ENCODE measurements at places on chromosomes 1 and 21.

DNA sequence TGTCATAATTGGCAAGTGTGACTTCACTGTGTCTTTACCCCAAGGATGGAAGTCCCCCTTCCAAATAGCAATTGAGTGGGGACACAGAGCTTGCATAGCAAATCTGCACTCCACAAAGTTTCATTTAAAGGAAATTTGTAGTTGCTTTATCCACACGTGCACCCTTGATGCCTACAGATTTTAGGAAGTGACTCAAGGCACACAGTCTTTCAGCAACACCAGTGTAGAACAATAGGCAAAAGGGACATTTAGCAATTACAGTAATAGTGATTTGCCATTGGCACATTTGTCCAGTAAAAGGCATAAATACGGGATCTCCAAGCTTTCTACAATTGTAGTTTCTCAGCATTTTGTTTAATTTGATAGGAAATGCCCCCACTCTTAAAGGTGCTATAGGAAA is 43.4 kb upstream of the KAZN start:
- no peak for DNase-seq

DNA sequence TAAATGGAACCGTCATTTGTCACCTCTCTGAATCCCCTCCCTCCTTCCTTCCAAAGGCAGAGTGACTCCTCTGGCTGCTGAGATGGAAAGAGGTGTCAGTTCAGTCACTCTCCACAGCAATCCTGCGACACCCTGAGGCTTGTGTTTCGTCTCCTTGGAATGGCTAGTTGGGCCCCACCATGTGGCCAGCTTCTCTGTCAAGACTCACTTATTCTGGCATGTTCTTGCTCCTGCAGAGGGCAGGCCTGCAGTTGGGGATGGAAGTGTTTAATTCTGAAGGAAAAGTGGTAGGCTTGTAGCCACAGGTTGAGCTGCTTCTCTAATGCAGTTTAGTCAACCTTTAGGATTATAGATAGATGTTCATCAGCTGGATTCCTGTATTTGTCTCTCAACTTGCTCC is 149.6 kb downstream of the LMO4 start:
- DNase-seq = no peak

DNA sequence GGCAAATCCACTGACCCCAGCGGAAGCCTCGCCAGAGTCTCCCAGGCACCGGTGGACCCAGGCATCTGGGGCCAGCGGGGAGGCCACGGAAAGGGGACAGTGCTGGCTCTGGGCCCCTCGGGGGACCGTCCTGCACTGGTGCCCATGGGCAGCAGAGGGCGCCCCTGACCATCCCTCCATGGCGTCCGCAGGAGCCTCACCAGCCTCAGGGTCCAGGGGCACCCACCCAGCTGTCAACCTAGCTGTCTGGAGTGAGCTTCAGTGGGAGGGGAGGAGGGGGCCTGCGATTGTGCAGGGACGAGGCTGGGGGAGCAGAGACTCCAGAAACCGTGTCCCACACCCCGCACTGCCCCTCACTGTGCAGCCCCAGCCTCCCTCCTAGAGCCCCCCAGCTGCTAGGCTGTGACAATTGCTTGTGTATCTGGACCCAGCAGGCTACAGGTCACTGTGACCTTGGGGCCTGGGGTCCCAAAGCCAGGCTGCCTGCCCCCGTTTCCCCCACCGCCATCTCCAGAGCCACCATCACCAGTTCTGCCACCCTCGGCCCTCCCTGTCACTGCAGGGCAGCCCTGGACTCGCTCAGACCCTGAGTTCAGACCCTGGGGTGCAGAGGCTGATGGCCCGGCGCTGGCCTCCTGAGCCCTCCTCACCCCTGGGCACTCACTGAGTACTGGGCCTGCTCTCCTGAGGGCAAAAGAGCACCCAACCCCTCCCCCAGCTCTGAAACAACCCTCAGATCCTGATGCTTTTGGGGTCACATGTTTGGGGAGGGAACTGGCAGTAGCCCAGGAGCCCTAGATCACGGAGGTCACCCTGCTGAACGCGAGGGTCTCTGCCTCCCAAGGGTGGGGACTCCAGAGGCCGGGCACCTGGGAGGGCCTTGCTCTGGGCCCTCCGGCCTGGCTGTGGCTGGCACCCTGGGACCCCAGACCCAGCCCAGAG is 10.6 kb upstream of the COL6A1 start:
- no peak for DNase-seq

- no peak for DNase-seq
Measured at GRCh38 chr1:10625554-10625953, 150.8 kb downstream of the PEX14 start.

DNA sequence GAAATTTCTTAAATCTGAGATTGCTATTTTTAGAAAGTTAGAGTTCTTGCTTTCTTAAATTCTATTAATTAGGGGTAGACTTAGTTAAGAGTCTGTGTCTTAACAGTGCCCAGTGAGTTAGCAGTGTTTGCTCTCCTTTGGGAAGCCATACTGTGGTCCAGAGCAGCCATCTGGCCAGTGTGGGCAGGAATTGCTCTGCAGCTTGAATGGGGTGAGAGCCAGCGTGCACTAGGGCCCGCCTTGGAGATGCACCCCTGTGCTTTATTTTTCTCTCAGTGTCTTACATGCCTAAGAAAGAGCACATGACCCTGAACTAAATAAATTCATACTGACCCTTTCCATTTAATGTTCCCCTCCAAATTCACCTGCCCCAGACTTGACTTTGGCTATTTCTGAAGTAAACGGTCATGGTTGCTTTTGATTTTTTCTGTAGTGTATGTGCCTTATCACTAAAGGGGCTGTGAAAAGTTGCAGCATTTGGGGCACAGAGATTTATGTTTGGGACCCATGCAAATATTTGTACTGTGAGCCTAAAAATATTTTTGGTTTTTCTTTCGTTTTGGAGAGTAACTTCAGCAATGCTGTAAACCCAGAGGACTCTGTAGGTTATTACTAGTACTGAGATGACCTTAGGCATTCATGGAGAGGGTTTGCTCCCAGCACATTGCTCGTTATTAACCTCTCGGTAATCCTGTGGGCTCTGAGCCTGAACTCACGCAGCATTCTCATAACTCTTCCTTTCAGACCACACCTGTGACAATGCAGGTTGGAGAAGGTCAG is 21.3 kb upstream of the KCNQ4 start:
- no peak for DNase-seq

GRCh38 chr21:16180614-16181013 is 450.8 kb downstream of the USP25 start:
- no peak for DNase-seq

DNA sequence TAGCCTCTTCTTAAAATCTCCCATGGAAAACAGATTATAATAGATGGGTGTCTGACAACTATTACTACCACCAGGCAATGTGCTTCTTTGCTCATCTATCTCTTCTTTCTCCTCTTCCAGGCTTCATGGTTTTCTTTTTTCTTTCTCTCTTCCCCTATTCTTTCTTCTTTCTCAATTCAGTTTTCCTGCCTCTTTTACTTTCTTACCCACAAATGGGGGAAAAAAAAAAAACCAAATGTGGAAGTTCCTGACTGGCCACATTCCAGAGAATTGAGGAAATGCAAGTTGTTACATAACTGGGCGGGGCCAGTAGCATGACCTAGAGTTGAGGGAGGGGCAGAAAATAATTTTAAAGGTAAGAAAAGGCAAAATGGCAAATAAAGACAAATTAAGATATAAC is 10.9 kb upstream of the SMG7 start:
- no peak for DNase-seq

DNA sequence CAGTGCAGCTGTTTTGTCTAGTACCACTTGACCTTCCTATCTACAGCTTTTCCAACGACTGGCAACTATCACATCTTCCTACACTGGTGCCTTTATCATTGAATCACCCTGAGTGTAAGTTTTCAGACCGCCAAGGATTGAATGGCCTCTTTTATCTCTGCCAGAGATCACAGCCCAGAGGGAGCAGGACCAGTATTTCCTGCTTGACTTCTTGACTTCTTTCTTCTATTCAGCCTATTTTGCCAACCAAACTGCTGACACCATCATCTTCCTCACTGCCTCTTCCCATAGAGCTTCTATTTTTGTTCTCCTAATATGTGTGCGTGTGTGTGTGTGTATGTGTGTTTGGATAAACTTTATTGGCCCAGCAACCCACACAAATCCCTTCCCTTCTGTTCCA is 53.8 kb downstream of the SERBP1 start:
- no peak for DNase-seq

DNA sequence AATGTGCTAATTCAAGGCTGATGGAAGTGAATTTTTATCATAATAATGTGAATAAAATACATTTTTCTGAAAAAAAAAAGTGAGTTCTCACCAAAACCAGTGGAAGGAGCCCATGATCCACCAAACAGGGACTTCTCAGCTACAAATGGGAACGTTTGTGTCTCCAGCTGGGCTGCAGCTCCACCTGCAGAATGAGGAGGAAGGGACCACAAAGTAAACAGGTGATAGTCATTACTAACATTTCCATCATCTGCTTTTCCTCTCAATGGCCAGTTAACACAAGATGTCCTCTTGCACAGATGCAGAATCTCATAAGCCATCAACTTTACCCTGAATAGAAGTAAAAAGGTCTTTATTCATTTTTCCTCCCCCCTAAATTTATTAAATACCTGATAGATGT is 246.2 kb downstream of the MRPL39 start:
- DNase-seq = no peak

DNA sequence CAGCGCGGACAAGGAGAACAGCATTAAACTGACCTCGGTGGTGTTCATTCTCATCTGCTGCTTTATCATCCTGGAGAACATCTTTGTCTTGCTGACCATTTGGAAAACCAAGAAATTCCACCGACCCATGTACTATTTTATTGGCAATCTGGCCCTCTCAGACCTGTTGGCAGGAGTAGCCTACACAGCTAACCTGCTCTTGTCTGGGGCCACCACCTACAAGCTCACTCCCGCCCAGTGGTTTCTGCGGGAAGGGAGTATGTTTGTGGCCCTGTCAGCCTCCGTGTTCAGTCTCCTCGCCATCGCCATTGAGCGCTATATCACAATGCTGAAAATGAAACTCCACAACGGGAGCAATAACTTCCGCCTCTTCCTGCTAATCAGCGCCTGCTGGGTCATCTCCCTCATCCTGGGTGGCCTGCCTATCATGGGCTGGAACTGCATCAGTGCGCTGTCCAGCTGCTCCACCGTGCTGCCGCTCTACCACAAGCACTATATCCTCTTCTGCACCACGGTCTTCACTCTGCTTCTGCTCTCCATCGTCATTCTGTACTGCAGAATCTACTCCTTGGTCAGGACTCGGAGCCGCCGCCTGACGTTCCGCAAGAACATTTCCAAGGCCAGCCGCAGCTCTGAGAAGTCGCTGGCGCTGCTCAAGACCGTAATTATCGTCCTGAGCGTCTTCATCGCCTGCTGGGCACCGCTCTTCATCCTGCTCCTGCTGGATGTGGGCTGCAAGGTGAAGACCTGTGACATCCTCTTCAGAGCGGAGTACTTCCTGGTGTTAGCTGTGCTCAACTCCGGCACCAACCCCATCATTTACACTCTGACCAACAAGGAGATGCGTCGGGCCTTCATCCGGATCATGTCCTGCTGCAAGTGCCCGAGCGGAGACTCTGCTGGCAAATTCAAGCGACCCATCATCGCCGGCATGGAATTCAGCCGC is 2.5 kb downstream of the S1PR1 start:
- peak; percentile 59 for DNase-seq

- no peak for DNase-seq
Measured at GRCh38 chr1:176111835-176112234, 95.3 kb downstream of the COP1 start.

- DNase-seq = no peak
Measured at GRCh38 chr1:26887125-26887524, 3.0 kb downstream of the GPN2 start.

DNA sequence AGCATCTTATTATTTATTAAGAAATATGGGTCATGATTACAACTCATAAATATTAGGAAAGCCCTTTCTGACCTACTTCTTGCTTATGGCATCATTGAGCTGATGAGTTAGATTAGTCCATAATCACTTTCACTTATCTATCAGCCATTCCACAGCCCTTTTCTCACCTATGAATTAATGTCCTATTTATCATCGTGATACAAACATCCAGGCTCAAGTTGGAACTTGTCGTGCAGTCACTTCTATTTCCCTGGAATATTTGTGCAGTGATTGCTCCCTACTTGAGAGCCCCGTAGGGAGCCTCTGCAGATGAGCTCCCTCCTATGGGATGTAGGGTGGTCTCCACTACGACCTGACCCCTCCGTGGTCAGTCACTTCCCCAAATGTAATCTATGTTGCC is 8.1 kb upstream of the F3 start:
- DNase-seq = no peak

DNA sequence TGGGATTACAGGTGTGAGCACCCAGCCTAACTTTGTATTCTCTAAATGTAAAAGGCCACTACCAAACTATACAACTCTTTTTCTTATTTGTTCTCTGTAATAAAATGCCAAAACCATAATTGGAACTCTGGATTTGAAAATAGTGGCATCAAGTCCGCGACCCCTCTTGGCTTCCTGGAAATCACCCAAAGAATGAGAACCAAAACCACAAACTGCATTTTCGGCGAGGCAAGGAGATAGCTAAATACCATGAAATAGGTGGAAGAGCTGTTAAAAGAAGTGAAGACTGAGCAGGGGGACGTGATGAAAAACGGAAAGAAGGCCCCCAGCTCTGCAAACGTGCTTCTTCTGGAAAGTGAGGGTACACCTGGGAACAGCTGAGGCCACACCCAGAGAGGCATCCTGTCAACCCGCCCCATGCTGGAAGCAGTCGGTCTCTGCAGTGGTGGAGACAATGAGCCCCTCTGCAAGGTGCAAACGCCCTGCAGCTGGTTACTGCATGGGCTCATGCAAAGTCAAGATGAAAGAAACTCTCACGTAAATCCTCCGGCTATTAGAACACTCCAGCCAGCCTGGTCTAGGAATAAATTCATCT is 22.5 kb downstream of the VPS26C start:
- no peak for DNase-seq

- no peak for DNase-seq
Measured at GRCh38 chr1:116488071-116488470, 82.8 kb downstream of the CD58 start.

DNA sequence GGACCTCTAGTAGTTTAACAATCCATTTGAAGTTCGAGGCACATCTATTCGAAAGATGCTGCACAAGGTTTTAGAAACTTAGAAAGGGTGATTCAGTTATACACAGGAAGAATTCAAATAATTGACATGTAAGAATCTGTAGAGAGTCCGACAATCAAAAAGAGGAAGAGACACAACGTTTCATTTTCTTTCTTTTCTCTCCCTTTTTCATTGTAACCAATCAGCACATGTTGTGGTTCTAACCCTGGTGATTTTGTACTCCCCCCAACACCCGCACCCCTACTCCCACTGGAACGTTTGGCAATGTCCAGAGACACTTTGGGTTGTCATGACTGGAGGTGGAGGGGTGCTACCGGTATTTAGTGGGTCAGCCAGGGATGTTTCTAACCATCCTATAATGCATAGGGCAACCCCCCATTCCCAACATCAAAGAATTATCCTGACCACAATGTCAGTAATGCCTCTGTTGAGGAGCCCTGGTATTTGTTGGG is 4.9 kb downstream of the TGFB2 start:
- no peak for DNase-seq

- no peak for DNase-seq
Measured at GRCh38 chr1:156684227-156684782, 7.1 kb upstream of the NES start.
